Activated effector memory CD4-positive, alpha-beta T cell treated with anti-CD3 and anti-CD28 coated beads, Interleukin-2, amount 50 U/mL, for 16 hours (primary cell): ENCODE measurements at places on chromosomes 5 and 9.

DNA sequence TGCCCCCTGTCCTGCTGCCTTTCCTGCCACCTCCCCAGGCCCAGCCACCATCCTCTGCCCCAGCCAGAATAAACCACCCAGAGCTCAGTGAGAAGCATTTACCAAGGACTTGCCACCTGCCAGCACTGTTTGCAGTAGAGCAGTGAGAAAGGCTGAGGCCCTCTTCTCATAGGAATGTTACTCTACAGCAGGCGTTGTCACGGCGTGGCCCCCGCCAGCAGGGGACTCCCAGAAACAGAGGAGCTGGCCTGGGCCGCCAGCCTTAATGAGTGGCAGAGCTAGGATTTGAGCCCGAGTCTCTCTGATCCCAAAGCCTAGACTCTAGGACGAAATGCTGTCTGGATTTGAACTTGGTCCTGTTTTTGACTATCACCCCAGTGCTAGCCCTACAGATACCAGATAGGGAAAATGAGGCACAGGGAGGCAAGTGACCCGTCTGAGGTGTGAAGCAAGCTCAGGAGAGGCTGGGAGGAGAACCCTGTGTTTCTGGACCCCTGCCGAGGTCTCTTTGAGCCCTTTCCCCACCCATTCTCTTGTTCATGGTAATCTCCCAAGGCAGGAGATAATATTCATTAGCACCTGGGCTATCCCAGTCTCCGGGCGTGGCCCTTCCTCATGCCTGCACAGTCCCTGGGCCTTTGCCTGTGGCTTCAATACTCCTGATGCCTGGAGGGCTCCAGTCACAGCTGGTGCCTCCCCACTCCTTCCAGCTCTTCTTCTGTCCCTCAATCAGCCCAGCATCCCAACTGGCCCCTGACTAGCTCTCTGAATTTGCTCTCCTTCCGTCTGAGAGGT lies 30.7 kb downstream of the HRH2 start:
- DNase-seq, result no peak

GRCh38 chr5:163245584-163245983 lies 191.8 kb upstream of the CCNG1 start:
- no peak for DNase-seq

GRCh38 chr5:175353926-175354325 lies 90.1 kb downstream of the DRD1 start:
- no peak for DNase-seq

DNA sequence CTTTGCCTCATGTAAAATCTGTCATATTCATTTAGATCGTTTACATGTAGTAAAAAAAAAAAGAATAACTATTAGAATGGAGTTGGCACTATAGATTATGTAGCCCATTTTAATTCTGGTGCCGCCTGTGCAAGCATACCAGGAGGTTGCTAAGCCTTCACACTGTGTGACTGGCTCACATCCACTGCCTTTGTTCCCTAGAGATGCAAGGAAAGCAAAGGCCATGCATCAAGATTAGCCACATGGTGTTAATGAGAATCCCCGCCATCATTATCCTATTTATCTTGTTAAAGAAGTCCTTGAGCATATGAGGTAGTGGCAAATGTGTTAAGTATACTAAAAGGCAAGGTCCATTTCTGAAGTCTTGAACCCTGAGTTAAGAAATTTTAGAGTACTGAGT lies 279.6 kb downstream of the RFX3 start:
- DNase-seq, result no peak

DNA sequence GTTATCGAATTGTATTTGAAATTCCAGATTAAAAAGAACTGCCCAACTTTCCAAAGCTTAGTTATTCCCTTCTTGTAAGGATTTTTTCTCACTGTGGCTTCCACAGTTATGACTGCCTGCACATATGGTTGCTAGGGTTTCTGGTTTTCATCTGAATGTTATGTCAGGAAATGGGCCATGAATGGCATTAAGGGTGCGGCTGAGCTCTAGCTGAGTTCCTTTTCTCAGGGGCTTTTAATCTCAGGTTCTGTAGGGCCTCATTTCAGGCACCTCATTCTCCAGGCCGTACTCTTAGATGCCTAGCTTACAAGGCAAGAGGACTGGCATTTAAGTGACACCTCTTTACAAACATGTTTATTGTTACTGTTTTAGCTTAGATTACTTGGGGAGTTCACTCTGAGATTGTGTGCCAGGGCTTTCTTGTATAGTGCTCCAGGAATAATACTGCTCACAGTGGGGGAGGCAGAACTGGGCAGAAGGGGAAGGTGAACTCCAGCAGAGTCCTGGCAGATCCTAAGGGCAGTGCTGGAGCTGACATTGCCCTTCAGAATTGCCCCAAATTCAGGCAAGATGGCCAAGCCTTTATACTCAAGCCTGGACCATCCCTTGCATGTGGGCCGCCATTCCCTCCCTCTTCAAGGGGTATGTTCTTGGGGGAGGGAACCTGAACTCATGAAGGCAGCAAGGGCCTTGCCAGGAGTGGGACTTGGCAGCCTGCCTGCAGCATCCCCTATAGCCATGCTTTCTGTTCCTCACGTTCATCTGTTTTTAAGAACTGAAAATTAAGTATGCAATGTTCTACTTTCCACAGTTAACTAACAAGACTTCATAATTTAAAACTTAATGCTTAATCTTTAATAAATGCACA lies 111.5 kb downstream of the KDM4C start:
- no peak for DNase-seq

- DNase-seq, result no peak
Measured at GRCh38 chr5:94407023-94407422, 211.4 kb downstream of the KIAA0825 start.

GRCh38 chr5:107466233-107466769 lies 204.4 kb downstream of the EFNA5 start:
- DNase-seq, result no peak

DNA sequence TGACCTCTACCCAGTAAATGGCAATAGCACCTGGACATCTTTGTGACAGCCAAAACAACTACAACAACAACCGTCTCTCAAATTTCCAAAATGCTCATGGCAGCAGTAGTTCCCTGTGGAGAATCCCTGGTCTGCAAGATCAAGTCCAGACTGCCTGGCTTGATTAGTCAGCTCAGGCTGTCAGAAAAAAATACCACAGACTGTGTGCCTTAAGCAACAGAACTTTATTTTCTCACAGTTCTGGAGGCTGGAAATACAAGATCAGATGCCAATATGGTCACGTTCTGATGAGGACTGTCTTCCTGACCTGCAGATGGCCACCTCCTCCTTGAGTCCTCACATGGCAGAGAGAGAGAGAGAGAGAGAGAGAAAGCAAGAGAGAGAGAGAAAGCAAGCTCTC lies 52.3 kb upstream of the MOCS2 start:
- no peak for DNase-seq

GRCh38 chr9:114371343-114371944 lies 16.3 kb downstream of the AKNA start:
- peak; percentile 61 for DNase-seq

DNA sequence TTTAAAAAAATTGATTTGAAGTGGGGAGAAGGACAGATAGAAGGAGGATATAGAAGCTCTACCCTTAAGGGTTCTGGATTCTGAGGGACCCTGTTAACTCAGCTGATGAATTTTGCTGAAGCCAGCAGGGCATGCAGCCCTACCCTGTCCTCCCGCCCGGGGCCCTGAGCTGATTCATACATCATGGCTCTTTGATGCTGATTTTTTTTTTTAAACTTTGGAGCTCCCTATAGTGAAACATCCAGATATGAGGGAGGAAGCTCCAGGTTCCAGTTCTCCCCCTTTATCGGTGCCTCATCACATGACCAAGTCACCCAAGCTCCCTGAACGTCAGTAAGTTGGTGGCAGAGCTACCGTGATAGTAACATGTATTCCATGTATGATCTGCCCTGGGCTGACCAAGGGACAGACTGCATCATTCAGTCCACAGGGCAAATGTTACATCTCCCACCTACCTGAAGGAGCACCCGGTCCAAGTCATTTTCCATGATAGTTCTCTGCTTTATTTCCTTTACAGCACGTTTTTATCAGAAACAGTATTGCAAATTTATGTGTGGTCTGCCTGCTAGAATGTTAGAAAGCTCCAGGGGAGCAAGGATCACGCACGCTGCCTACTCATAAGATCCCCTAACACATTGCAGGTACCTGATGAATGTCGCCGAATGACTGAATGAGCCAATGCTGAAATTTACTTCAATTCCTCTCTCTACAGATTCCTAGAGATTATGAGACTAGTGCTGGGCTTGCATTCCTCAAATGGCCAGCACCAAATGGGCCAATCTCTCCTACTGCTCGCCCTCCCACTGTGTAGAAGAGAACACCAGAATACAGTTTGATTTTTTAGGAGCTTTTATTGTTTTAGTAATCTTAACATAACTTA lies 25.9 kb downstream of the SPARC start:
- DNase-seq, result no peak

DNA sequence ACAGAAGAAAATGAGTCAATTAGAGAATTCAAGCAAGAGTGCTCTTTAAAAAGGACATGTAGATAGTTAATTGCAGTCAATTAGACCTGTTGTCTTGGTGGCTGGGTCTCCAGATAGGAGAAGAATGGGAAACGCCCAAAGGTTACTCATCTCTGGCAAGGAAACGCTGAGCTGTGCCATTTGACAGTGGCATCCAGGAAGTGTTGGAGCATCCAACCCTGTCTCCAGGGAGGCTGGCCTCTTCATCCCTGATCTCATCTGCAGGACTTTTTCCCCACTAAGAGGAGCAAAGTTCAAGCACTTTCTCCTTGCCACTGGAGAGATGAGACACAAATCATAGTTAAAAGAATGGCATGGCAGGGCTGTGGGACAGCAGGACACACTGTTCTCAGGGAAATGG lies 111.7 kb upstream of the MSX2 start:
- no peak for DNase-seq

GRCh38 chr5:61719124-61719523 lies 387.1 kb downstream of the ZSWIM6 start:
- no peak for DNase-seq

DNA sequence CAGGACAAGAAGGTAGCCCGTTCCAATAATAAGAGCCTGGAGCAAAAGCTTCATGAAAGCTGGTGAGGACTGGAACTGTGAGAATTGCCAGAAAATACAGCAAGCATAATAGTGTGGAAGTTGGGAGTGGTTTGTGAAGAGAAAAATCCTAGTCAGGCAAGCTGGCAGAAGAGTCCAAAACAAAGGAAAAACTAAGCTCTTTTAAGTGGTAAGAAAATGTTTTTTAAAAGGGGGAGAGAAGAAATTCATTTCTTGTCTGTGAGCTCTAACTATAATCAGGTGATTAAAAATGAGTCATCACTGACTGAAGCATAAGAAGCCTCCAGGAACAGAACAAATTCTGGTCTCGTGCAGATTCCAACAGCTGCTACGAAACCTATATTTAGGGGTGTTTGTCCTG lies 102.6 kb downstream of the CAAP1 start:
- DNase-seq, result no peak

GRCh38 chr5:139481122-139481533 lies 1.4 kb downstream of the STING1 start:
- DNase-seq, result peak; percentile 78

GRCh38 chr9:35732800-35733541 lies 505 bp downstream of the CREB3 start:
- no peak for DNase-seq

DNA sequence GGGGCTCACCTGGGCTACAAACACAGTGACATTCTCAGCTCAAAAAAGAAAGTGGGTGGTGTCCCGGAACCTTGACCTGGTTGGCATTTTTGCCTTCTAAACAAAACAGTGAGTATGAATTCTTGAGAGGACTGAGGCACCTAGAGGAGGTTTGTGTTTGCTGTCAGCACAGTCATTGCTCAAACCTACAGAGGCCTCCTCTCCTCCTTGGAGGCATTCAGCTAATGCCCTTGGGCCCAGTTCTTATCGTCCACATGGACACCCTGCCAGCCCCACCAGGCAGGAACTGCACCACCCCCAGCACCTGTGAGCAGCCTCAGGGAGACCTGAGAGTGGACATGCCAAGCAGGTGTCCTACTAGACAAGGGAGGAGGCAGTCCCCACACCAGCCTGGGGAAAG lies 156.7 kb downstream of the SYK start:
- DNase-seq, result no peak

- peak; percentile 92 for DNase-seq
Measured at GRCh38 chr9:89427621-89428221, 70.2 kb downstream of the SEMA4D start.

DNA sequence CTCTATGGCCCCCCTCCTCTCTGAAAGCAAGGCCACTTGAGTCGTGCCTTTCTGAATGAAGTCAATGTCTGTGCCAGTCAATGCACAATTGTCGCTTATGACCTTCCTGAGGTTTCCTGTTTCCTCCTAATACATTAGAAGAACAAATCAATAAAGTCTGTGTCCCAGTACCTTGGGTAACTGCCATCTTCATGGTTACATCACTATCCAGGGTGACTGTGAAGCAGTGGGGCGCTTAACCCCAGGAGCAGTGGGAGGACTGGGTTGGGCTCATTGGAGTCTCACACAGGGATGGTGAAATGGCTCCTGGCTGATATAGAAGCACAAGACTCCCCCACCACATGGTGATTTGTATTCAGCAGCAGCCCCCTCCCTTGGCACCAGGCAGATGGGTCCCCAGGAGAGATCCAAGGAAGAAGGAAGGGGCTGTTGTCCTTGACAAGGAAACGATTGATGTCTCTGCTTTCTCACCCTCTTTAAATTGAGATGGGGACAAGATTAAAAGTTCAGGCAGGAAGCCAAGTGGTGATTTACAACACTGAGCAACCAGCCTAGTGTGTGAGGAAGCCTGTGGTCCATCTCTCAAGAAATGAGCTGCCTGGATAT lies 261.9 kb upstream of the ZNF462 start:
- no peak for DNase-seq

- no peak for DNase-seq
Measured at GRCh38 chr5:10746711-10747110, 14.3 kb downstream of the DAP start.

GRCh38 chr9:21357479-21358460 lies 7.1 kb upstream of the IFNA6 start:
- no peak for DNase-seq

- DNase-seq, result no peak
Measured at GRCh38 chr9:110464321-110464720, 115.2 kb downstream of the SVEP1 start.

DNA sequence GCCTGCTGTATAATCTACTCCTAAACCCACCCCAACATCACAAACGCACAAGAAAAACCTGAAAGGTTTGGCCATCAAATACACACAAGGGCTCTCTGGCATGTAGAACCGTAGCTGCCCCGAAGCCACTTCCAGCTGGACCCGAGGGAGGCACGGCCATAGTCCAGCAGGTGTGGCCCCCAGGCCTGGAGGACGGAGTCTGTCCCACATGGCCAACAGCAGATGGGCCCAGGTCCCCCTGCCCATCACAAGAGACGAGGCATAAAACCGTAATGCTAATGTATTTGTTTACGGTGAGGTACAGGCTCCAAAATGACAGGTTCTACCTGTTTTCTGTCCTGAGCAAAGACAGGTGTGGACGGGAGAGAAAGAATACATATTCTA lies 234.2 kb downstream of the SYK start:
- DNase-seq, result no peak

GRCh38 chr5:142826741-142827492 lies 56.7 kb downstream of the ARHGAP26 start:
- no peak for DNase-seq

- DNase-seq, result no peak
Measured at GRCh38 chr9:92439921-92440750, 15.9 kb upstream of the OMD start.

GRCh38 chr5:40716000-40716399 lies 36.3 kb downstream of the PTGER4 start:
- DNase-seq, result no peak
